ENCODE measurements at places on chromosomes 2 and 18. TPM values are rescaled to one million over a fixed set of nuclear protein-coding genes. Genes with fewer than 3 reads are reported as not detected.

DNA sequence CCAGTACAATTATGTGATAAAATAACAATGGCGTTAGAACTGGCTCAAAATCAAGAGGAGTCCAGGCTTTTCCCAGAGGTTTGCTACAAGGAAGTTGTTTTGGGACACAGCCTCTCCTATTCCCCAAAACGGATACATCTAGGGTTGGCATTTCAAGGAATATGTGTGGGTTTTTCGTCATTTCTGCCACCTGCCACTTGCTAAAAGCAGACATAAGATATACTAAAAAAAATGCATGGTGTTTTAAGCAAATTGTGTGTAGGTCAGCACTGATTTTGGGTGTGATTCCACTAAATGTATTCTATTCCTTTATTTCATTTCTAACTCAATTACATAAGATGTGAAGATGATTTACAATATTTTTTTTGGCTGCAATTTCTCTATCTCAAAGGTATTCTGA is 36.4 kb upstream of the GCG start:
- peaks cover 14% of the 10 kb centered on the region for H3K27me3 ChIP-seq
- H3K36me3 ChIP-seq: no peaks in the 10 kb centered on the region
- no peak overlapping the region for H3K27ac ChIP-seq
- no peak for DNase-seq
- no peak overlapping the region for H3K4me3 ChIP-seq

DNA sequence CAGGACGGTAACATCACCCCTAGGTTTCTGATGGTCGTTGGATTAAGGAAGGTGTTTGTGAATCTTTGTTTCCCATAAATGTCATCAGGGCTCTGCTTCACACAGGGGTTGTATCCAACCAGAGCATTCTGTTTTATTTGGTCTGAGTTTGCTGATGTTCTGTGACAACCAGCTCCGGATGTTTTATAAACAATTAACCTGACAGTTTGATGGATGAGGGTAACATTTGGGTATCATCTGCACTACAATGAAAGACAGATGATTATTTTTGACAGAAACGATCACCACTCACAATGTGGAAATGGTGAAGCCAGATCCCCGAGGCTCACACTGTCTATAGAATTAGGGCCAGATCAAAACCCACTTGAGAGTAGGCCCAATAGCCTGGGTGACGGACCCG is 107.1 kb downstream of the CDC42EP3 start:
- H3K27me3 ChIP-seq: no peaks in the 10 kb centered on the region
- no peak overlapping the region for H3K27ac ChIP-seq
- H3K4me1 ChIP-seq: peaks cover 25% of the 10 kb centered on the region
- no peak overlapping the region for H3K4me3 ChIP-seq
- DNase-seq: no peak
- H3K36me3 ChIP-seq: no peaks in the 10 kb centered on the region

- H3K27ac ChIP-seq: no peak overlapping the region
- H3K4me1 ChIP-seq: no peaks in the 10 kb centered on the region
- H3K27me3 ChIP-seq: peaks cover 3% of the 10 kb centered on the region
- DNase-seq: no peak
Measured at GRCh38 chr18:75871596-75871995, 444.1 kb upstream of the SMIM21 start.

GPAT2 gene
- total RNA-seq: 12.6 TPM

CYRIA gene
- 1.0 TPM for total RNA-seq

All from activated naive CD4-positive, alpha-beta T cell treated with anti-CD3 and anti-CD28 coated beads for 36 hours (primary cell).